Pulmonary artery endothelial cell (primary cell): ENCODE measurements at places on chromosomes 5 and 9.

DNA sequence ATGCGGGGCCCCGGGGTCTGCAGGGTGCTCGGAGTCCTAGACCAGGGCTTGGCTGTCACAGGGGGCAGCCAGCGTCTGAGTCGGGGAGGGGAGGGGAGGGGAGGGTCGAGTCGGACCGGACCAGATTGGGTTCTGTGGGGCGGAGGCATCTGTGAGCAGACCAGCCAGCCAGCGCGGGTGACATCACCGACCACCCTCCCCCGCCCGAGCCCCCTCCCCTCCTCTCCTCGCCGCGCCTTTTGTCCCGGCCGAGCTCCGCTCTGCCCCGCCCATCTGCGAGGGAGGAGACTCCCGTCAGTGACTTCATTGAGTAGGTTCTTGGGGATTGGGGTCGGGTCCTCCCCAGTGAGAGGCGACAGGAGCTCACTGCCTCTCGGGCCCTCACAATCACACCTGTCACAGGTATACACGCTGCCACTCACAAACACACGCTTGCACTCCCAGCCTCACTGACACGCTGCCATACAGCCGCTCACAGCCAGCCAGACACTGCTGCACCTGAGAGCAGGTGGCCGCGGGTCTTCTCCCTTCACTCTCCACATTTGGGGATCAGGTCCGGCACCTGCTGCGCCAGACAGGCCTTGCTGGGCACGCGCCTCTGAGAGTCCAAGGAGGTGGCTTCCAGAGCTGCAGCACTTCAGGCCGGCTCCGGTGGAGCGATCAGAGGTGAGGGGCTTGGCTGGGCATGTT is 546 bp downstream of the DNAJB5 start:
- no peak for DNase-seq

- DNase-seq, result no peak
Observed at GRCh38 chr5:42807722-42808447, 3.8 kb downstream of the SELENOP start.

- no peak for DNase-seq
Observed at GRCh38 chr9:134487066-134487710, 154.4 kb upstream of the COL5A1 start.

- no peak for DNase-seq
Observed at GRCh38 chr9:13386935-13387733, 107.6 kb upstream of the MPDZ start.

GRCh38 chr9:286071-286740 is 71.5 kb downstream of the DOCK8 start:
- no peak for DNase-seq

- no peak for DNase-seq
Observed at GRCh38 chr9:71766663-71767062, 1.6 kb downstream of the CEMIP2 start.

DNA sequence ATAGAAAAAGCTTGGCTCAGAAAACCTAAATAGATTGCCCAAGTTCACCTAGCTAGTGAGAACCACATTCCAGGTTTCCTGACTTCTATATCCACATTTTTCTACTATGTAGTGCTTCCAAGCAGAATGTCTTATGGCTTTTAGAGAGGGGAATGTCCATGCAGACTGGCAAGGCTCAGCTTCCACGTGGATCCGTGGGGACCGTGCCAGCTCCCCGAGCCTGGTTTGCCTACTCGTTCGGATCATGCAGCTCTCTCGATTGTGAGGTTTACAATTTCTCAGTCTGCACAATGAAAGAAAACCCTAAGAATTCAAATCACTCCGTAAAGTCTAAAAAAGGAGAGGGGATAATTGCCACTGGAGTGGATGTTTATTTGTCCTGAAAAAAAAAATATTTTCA is 256.5 kb upstream of the NR4A3 start:
- DNase-seq, result no peak

- no peak for DNase-seq
Observed at GRCh38 chr5:98769210-98769958, 4.1 kb upstream of the RGMB start.

- DNase-seq, result no peak
Observed at GRCh38 chr5:610011-610743, 2.0 kb upstream of the CEP72 start.

- DNase-seq, result no peak
Observed at GRCh38 chr9:15576350-15577050, 23.7 kb downstream of the CCDC171 start.

DNA sequence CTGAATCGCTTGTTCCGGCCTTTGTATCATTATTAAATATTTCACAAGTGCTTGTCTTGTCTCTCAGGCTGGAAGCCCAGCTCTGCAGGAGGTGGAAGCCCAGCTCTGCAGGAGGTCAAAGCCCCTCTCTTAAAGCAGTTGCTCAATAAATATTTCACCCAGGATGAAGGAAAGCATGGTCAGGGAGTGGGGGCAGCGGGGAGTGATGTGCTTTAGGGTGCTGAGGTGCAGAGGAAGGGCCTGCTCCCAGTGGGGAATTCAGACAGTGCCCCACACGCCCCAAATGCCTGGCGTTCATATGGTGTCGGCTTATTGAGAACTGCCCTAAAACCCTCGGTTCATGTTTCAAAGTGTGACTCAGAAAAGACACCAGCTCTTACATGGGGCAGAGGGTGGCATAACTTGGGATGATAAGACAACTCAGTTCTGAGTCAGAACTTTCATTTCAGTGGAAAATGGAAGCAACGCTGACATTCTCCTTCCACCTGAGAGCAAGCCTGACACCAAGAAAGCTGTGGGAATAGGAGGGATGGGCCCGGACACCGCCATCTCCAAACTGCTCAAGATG is 114.3 kb upstream of the DAP start:
- DNase-seq, result no peak

GRCh38 chr5:138658676-138659075 is 83.5 kb upstream of the HSPA9 start:
- DNase-seq, result no peak

GRCh38 chr9:109401169-109401989 is 80.5 kb upstream of the EPB41L4B start:
- no peak for DNase-seq

GRCh38 chr5:58107704-58108103 is 352.2 kb downstream of the PLK2 start:
- no peak for DNase-seq

DNA sequence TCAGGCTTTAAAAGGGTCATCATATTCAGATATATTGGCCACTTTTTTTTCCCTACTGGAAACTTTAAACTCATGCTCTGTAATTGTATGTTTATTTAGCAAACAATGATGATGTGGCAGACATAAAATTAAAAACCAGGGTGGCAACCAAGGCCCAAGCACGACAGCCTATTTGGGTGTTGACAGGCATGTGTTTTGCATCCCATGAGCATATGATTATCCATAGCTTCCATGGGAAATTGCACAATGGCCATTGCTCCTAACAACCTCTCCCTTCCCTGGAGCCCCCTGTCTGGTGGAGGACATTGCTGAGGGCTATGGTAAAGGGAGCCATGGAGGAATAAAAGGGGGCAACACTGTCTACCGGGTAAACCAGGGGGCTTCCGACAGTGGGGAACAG is 134.7 kb downstream of the GAS1 start:
- no peak for DNase-seq

DNA sequence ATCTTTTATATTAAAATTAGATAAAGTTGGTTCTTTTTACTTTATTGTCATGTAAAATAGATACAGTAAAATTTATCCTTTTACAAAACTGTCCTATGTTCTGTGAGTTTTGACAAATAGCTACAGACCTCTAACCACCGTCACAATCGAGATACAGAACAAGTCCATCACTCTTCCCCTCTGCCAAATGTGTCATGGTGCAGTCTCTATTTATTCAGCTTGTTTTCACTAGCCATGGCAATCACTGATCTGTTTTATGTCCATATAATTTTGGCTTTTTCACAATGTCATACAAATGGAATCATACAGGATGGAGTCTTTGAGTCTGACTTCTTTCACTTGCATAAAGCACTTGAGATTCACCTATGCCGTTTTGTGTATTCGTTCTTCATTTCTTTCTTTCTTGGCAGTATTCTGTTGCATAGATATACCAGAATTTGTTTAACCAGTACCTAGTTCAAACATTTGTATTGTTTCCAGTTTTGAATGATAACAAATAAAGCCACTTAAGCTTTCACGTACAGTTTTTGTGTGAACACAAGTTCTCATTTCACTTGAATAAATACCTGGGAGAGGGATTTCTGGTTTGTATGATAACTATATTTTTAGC is 273.2 kb upstream of the MPDZ start:
- no peak for DNase-seq

- no peak for DNase-seq
Observed at GRCh38 chr5:37060030-37060429, 183.5 kb downstream of the NIPBL start.

GRCh38 chr5:62314213-62314830 is 8.3 kb downstream of the KIF2A start:
- no peak for DNase-seq

DNA sequence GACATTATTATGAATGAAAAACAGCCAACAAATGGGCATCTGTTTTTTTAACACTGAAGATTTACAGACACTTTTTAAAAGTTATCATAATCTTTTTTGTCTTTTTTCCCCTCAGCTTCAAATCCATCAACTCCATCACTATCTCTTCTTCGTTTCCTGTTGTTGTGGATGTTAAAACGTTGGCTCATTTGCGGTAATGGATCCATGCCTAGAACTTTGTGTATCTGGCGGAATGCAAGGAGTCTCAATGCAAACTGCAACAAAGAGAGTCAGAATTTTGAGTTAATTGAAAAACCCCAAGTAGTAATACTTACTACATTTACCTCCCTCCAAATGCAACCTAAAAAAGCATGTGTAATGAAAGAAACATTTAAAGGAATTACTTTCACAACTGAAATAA is 42.9 kb upstream of the MTMR12 start:
- DNase-seq, result no peak

GRCh38 chr5:104088876-104089778 is 526.5 kb upstream of the NUDT12 start:
- DNase-seq, result no peak

DNA sequence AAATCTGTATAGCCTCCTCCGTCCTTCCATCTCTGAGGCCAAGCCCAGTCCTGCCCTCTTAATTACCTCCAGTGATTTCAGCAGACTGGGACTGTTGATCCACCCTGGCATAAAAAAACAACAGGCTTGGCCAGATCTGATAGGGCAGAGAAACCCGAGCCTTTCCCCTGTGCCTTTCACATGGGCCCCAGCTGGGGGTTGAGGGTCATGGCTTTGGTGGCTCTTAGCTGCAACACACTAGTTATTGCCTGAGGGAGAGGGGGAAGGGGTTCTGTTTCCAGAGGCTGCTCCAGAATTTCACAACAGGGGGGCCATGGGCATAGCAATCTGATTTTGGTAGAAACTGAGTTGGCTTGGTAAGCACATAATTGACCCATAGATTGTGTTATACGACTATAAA is 21.2 kb upstream of the PANK3 start:
- DNase-seq, result no peak

DNA sequence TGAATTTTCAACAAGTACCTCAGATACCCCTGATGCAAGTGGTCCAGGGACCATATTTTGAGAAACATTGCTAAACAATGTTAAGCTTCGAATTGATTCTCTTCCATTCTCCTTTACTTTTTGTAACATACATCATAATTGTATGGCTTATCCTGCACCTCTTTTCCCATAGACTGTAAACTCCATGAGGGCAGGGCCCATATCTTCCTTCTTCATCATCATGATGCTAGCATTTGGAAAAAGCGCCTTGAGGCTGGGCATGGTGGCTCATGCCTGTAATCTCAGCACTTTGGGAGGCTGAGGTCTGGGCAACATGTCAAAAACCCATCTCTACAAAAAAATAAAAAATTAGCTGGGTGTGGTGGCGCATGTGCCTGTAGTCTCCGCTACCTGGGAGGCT is 14.5 kb upstream of the DELE1 start:
- no peak for DNase-seq
